ENCODE measurements at places on chromosomes 12 and 14.
A peak's percentile ranks its signal among the peaks of the same experiment; 100 is the strongest.

GRCh38 chr12:49948866-49949845, 1.4 kb upstream of the AQP2 start:
- no peak for DNase-seq

DNA sequence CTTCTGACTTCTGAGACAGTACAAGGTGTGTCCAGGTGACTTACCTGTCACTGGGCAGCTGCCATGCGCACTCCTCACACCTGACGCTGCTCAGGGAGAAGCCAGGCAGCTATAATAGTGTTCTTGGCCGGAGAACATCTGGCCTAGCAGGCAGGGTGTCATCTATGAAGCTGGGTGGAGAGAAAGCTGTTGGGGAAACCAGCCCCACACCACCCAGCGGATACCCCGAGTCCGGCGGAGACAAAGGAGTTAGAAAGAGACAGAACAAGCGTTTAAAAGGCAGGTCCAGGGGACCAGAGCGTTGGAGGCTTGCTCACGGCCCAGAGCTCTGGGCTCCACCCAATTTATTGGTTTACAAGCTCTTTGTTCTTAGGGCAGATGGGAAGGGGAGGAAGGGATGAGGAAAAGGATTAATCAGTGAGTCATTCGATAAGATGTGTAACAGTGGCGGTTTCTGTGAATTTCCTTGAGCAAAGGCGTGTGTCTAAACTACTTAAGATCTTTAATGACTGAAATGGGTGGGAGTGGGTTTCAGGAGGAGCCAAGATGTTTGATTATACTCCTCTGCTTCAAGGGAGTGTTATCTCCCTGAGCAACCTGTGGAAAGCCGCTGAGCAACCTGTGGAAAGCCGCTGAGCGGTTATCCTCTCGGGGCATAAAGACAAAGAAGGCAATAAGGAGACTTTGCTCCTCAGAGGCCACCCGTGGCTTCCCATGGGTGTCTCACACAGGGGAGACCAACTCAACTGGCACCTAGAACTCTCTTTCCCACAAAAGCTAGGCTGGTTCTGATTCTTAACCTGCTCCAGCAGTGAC, at the start of gene GALNT8:
Gene GALNT8 (plus strand): TSS at position 580 of the 816 bp plus-strand sequence. CDS start 278 bp downstream, outside the sequence.
- DNase-seq: no peak

- DNase-seq: no peak
Measured at GRCh38 chr14:33061667-33062325, 123.1 kb downstream of the NPAS3 start.

DNA sequence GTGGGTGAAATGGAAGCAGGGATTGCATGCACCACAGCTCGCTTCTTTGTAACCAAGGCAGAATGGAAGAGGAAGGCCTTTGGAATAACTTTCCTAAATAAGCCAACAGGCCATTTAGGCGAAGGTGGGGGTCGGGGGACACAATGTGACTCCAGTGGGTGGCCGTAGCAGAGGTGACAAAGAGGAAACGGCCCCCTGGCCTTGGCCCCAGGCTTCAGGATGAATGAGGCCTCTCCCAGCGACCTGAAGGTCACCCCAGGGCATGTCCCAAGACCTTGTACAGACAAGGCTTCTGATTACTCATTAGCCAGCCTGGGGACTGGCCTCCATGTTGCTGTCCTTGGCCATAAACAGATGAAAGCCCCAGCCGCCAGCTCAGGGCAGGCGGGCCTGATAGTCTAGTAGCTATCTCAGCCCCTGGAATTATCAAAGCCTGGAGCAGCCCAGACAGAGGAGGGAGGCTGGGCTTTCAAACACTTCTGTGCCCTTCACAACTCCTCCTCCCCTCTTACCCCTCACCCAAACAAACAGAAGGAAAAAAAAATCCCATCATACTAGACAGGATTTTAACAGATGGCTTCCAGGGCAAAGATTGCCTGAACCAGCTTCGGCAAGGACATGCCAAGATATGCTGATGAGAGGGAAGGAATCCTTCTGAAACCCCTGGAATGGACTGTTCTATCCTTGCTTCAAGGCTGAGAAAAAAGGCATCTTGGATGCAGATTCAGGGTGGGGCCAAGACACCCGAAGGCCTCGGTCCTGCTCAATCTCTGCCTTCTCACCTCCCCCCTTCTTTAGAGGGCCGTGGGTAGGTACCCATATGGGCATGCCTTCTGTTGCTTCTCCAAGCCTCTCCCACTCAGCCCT, 142.3 kb upstream of the PARP11 start:
- DNase-seq: no peak

- no peak for DNase-seq
Measured at GRCh38 chr14:36516719-36517241, 3.3 kb downstream of the NKX2-1 start.

- DNase-seq: no peak
Measured at GRCh38 chr14:92686411-92686899, 62.0 kb downstream of the LGMN start.

GRCh38 chr14:94517641-94518257, 8.5 kb upstream of the SERPINA12 start:
- no peak for DNase-seq

DNA sequence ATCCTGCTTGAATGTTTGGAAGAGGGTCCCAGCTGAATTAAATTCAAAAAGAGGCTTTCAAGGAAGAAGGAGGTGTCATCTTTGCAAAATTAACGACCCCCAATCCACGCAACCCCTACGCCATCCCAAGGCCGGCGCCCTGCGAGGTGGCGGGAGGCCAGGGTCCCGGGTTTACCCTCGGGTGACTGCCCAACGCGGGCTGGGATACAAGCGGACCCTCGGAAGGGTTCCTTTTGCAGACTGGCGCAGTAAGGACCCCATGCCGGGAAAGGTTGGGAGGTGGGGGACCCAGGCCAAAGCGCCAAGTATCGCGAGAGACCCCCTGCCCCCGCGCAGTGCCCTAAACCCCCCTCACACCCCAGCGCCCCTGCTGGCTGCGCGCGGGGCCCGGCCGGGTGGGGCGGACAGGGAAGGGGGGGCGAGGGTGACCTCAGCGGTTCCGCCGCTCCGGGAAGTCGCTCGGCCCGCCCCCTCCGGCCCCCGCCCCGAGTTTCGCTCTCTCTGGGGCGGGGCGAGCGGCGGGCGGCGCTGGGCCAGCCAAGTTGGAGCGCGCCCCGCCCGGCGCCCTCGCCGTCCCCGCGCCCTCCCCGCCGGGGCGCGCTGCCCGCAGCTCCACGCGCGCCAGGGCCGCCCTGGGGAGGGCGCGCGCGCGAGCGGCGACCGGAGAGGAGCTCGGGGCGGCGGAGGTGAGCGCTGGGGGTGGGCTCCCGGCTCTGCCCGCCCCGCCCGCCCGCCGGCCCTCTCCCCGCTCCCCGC, 708 bp upstream of the ZBTB42 start:
- peak; percentile 74 for DNase-seq

- no peak for DNase-seq
Measured at GRCh38 chr12:26034371-26035142, 76.1 kb downstream of the RASSF8 start.

- DNase-seq: no peak
Measured at GRCh38 chr12:113368331-113368730, 9.9 kb downstream of the PLBD2 start.

DNA sequence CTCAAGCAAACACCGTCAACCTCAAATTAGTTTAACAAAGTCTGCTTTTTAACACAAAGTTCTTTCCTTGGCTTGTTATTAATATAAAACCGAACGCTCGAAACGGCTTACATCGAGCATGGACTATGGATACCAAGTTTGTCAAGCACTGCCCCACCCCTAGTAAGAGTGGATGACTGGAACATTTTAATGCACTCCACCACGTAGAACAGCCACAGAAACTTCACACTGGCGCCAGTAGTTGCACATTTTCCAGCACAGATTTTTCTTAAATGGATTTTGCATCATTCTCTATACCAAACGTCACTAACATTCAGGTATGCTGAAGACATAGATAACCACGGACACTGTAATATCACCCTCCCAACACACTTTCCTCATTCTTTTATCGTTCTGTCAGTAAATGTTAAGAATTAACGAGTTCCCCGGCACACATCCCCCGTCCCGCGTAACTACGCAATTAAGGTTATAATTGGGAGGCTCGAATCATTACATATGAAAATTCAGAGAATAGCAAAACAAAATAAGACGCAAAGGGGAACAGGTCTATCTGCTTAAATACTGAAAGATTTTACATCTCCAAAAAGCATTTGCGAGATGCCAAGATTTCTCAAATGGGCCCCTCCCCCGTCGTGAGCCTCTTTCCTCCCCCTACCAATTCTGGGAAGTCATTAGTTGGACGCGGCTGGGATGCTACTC, 990 bp downstream of the FERMT2 start:
- no peak for DNase-seq

DNA sequence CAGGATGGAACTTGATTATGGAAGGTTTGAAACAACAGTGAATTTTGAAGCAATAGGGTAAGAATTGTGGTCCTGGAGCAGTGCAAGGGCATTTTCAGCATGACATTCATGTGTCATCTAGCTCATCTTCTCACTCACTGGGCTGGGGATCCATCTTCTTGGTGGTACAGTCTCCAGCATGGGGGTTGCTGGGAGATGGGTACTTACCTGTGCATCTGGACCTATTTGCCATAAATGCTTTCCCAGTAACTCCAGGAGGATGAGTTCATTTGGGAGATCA, 7.2 kb downstream of the HSP90AA1 start:
- DNase-seq: no peak

DNA sequence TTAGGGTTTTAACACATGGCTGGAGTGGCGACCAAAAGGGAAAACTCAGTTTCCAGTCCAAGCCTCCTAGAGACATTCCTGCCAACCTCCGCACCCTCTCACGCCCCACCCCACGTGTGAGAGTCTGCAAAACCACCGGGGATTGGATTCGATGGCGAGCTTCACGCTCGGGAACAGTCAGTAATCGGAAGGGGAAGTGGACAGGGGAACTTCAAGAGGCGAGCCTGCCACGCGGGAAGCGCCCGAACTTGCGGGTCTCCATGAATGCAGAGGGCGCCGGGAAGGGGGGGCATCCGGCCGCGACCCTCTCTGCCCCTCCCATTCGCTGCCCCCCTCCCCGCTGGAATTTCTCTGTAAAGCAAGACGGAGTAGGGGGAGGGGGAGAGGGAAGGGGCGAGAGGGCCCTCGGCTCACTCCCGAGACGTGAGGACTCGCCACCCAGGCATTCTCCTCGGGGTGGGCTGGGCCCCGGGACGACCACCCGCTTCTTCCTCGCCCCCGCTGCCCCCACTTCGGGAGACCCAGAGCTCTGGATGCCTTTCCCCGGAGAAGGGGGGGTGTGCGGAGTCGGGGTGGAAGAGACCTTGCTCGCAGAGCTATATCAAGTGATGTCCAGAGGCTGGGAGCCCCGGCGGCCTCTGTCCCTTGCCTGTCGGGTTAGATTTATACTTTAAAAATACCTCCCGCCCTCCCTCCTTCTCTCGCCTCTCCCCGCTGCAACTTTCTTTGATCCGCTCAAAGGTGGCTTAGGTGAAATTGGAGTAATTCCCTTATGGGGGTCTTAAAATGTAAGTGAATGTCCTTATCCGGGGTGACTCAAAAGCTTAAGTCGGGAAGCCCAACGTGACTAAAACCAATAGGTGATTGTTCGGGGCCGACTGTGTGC, 2.5 kb upstream of the CCND2 start:
- DNase-seq: peak; percentile 36

GRCh38 chr12:5003025-5003666, 40.5 kb upstream of the KCNA5 start:
- no peak for DNase-seq

DNA sequence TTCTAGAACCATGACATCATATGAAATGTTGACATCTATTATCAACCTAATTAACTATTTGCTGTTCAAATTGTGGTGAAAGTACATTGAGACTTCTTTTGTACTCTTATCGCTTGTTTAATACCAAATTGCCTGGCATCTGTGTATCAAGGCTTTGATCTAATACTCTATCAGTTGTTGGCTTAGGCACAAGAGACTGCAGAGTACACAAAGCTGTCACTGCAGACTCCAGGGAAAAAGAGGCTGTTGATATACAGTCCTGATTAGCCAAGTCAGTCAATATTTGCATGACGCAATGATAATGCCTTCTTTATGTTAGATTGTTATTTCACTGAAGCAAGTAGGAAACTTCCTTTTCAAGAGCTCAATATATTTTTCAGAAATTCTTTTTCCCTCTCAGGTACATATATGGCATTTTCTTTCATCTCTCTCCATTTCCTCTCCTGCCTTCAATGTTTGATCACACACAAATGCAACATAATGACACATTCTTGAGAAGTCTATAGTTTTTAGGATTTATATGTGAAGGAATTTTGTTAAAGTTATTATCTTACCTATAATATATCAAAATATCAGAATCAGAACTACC, 32.3 kb upstream of the PTCSC3 start:
- no peak for DNase-seq

DNA sequence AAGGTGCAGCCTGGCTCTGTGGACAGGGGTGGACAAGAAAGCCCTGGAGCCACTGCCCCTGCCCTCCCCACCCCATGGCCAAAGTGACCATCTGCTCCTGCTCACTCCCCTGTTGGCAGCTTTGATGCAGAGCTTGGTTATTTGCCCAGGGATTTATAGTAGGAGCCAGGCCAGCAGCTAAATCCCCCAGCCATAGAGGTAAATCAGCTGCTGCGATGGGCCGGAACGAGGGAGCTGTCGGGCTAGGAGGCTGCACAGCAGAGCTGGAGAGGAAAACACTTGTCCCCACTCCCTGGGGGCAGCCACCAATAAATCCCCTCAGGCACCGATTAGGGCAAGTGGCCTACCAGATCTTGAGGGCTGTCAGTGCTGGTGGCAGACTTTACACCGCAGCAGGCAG, 26.0 kb downstream of the SMUG1 start:
- no peak for DNase-seq

GRCh38 chr14:42316693-42317092, 710.0 kb downstream of the LRFN5 start:
- DNase-seq: no peak

DNA sequence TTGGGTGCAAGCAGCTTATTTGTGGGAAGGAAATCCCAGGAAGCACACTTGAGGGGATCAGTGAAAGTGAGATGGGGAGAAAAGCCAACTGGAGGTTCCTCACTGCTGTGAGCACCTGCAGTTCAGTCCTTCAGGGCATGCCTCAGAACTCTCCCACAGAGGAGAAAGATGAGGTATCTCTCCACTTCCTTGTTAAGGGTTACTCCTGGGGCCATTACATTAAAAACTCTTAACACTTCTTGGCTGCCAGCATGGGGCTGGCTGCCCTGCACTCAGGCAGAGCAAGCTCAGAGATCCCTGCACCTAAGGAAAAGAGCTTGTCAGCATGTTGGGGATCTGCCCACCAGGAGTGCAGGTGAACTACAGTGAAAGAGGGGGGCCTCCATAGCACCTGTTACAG, 28.8 kb downstream of the FERMT2 start:
- DNase-seq: no peak

- no peak for DNase-seq
Measured at GRCh38 chr12:9032202-9032964, 43.0 kb downstream of the KLRG1 start.

- no peak for DNase-seq
Measured at GRCh38 chr12:90338365-90338764, 616.6 kb downstream of the CCER1 start.

DNA sequence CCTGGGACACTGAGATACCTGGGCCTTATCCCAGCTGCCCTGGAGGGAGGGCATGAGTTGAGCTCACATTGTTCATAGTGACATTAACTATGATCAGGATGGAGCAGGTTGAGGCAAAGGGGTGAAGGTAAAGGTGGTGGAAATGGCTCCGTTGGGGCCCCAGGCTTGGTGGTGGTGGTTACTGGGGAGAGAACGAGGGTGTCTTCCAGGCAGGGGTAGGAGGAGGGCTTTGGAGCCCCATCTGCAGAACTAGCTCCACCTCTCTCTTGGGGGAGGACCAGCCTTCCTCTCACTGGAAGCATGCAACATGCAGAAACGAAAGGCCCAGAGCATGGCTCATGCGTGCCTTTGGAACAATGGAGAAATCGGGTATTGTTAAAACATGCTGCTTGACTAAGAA, 217.0 kb downstream of the SLC41A2 start:
- no peak for DNase-seq
